ENCODE measurements at places on chromosomes 13 and 19.

- DNase-seq: no peak
Measured at GRCh38 chr19:53947624-53948023, 15.1 kb upstream of the CACNG8 start.

- DNase-seq: no peak
Measured at GRCh38 chr13:101709952-101710351, 257.5 kb downstream of the ITGBL1 start.

DNA sequence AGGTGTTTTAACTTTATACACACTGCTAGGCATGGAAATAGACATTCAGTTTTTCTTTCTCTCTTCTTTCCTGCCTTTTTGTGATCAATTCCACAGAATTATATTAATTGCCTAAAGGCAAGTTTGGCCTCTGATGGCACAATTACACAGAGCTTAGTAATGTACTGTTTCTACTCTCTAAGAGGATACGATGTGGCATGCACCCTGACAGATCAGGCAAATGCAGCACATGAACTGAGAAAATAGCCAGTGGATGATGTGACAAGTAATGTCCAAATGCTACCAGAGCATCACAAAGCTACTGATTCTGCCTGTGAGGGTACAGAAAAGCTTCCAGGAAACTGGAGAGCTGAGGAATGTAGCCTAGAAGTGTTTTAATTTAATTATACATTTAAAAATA is 233.8 kb upstream of the PRR20A start:
- DNase-seq: no peak

DNA sequence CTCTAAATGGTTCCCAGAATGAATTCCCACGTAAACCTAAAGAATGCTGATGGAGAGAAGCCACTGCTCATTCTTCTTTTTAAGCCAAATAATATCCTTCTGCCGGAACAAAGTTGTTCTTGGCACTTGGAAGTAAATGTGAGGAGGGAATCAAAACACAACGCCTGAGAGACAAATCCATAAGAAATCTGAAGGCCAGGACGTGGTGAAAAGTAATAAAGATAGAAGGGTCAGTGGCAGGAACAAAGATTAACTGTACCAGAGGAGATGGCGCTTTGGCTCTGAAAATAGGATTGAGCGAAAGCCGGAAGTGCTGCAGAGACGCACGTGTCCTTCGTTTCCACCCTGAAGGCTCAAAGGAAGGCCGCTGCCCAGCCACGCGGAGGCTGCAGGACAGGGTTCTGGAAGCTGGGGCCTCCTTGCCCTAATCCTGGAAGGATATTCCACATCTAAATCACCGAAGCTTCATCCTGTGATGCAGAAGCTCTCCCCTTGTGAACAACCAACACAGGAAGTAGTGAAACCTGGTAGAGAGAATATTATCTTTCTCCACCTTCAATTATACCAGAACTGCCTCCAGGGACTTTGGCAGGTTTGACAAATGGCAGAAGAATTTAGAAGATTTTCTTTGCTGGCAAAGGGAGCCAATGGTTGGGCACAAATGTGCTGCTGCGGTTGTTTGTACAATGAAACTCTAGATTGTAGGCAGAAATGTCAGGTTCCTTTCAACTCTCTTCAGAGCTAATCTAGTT is 214.6 kb upstream of the SERP2 start:
- no peak for DNase-seq

- no peak for DNase-seq
Measured at GRCh38 chr13:38564256-38565150, 122.4 kb upstream of the FREM2 start.

Measured in hematopoietic multipotent progenitor cell treated with erythropoietin and hydrocortisone succinate and interleukin-3 and kit ligand, for 8 days (in vitro differentiated cells).